ENCODE measurements at places on chromosomes 13 and 19.
A peak's percentile ranks its signal among the peaks of the same experiment; 100 is the strongest.

DNA sequence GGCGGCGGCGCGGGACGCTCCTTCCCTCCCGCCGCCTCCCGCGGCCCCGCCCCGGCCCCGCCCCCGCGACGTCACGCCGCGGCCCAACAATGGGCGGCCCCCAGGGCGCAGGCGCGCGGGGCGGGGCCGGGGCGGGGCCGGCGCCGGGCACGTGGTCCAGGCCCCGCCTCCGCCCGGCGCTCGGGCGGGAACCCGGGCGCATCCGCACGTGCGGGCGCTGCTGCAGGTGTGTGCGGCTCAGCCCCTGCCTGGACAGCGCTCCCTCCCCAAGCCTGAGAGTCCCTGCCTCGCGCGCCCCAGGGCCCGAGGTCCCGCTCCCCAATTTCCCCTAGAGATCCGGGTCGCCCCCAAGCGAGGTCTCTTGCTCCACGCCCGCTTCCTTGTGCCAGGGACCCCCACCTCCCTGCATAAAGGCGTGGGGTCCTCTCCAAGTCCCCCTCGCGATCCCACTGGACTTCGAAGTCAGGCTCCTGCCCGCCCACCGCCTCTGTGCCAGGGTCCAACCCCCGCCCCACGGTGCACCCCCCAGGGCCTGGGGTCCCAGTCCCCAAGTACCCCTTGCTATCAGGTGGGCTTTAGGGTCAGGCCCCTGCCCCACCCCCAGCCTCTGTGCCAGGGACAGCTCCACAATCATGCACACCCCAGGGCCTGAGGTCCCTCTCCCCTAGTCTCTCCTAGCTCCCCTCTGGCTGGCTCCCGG is at the start of gene MEX3D:
TSS of gene MEX3D (minus strand) at position 6 of the 700 bp plus-strand sequence. CDS start 267 bp downstream, outside the sequence.
- peak; percentile 83 for DNase-seq

DNA sequence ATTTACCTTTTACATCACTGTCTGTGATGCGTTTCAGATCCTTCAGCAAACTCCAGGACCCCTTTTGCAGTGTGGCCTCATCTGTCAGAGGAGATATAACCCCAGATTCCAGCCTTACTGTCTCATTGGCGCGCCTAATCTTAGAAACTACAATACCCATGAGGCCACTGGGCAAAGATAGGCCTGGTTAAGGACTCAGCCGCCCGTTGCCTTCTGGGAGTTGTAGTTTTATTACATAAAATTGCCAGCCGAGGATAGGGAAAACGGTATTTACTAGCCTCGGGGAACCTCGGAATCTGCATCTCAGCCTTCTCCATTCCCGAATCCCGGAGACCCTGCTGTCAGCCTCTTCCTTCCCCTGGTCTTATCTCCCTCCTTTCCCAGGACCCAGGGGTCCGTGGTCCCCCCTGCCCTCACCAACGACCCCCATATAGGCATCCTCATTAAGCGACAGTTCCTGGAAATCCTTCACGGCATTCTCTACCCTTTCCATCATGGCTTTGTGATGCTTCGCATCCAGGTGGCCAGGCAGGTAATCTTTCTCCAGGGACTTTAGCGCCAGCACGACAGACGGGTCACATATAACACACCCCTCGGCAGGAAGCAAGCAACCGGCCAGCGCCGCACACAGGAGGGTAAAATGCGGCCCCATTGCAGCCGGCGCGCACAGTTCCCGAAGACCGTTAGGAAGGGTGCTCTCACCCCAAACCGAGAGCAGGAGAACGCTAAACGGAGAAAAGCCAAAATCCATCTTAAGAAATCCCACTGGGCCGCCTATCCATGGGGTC is 1.3 kb downstream of the IZUMO1 start:
- DNase-seq = peak; percentile 43

- no peak for DNase-seq
These were observed 7.4 kb upstream of the CNFN start for GRCh38 chr19:42397263-42398166.

DNA sequence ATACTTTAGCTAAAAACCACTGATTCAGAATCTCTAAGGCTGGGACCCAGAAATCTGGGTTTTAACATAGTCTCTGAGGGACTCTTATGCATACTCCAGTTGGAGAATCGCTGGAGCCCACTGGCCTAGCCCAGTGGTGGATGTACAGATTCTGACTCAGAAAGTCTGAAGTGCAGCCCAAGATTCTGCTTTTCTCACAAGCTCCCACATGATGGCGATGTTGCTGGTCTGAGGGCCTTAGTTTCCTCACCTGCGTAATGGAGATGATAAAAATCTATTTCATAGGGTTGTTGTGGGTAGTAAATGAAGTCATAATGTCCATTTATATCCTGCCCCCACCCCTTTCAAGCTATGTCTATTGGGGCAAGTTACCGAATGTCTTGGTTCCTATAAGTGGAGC is 7.7 kb upstream of the CDADC1 start:
- DNase-seq = peak; percentile 20

DNA sequence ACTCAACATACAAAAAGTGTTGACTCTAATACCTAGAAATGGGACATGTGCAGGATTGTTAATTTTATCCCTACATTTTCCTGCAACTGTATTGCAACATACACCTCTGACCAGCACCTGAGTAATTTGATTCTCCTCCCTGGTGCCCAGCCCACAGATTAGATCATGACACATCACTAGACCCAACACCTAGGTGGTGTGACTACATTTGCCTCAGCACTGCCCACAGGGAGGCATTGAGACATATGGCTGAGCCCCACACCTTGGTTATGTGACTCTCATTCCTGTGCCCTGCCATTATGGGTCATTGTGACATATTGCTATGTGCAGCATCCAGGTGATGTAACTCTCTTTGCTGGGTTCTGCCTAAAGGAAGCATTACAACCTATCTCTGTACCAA is 13.2 kb upstream of the ZNF254 start:
- no peak for DNase-seq

Measured in stimulated activated CD4-positive, alpha-beta T cell treated with anti-CD3 and anti-CD28 coated beads, Interleukin-4, amount 100 ng/mL, for 1 hour (primary cell).